ENCODE measurements at places on chromosomes 3 and 15. TPM values are rescaled to one million over a fixed set of nuclear protein-coding genes. Genes with fewer than 3 reads are reported as not detected.

The NPTN gene
- 223 TPM for total RNA-seq

The CORO2B gene
- total RNA-seq: 71.7 TPM

The MYO9A gene
- 39.2 TPM for total RNA-seq

The GOLIM4 gene
- 35.9 TPM for total RNA-seq

The CLEC3B gene
- total RNA-seq: 0.41 TPM

The COL6A5 gene
- not detected for total RNA-seq

DNA sequence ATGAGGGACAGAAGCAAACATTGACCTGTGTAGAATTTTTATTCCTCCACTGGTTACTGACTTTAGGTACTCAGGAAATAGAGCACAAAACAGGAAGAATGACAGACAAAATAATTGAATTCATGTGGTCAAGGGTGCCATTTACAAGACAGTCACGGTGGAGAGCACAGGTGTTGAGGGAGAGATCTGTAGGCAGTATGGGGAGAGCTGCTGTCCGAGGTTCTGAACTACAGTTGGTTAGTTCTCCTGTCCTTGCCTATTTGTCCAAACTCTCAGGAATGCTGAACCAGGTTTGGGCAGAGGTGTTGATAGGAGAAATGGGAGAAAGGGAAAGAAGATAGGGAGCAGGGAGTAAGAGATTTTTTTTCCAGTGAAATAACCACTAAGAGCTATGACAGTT lies 178.5 kb upstream of the ZBTB20 start:
- H3K36me3 ChIP-seq: no peaks in the 10 kb centered on the region
- DNase-seq: peak; percentile 55
- H3K4me1 ChIP-seq: peaks cover 21% of the 10 kb centered on the region
- peaks cover 1% of the 10 kb centered on the region for H3K27me3 ChIP-seq

DNA sequence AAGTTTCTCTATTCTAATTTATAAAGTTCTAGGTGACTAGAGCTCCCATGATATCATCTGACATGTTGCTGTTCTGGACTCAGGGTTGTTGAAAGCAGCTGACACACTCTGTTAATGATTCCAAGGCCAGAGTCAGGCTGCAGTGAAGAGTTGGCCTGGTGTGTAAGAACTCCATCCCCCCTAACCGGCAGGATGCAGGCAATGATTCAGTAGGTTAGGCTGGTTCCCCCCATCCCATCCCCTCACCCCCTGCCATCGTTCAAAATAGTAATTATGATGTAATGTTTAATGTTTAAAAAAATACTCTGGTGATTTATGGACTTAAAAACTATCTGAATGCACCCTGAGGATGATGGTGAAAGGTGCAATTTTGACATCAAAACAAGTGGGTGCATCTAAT lies 4.6 kb upstream of the TRIM71 start:
- peaks cover 6% of the 10 kb centered on the region for H3K36me3 ChIP-seq
- no peak for DNase-seq
- H3K27ac ChIP-seq: peak overlapping the region; percentile 64
- peaks cover 27% of the 10 kb centered on the region for H3K4me1 ChIP-seq
- H3K27me3 ChIP-seq: peaks cover 9% of the 10 kb centered on the region

GRCh38 chr3:99753268-99753975 lies 64.2 kb upstream of the CMSS1 start:
- no peak overlapping the region for H3K27ac ChIP-seq
- no peak overlapping the region for H3K4me3 ChIP-seq
- no peaks in the 10 kb centered on the region for H3K4me1 ChIP-seq
- DNase-seq: peak; percentile 38
- H3K27me3 ChIP-seq: no peaks in the 10 kb centered on the region
- no peaks in the 10 kb centered on the region for H3K36me3 ChIP-seq

DNA sequence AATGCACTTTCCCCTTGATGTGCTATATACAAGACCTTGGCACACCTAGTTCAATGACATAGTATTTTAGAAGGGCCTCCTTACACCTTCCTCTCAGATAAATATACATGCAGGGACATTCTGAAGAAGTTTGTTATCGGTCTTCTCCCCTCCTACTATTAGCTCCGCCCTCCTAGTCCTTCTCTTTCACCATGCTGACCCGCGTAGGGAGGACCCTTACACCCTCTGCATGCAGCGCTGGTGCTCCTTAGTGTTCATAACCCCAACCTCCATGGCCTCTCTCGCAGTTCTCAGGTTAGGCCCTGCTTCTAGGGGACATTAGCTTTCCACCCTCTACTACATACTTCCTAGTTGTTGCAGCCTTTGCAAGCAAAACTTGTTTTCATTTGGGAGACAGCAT lies 146.4 kb downstream of the PGPEP1L start:
- H3K27ac ChIP-seq: no peak overlapping the region
- no peak overlapping the region for H3K4me3 ChIP-seq
- H3K27me3 ChIP-seq: peaks cover 4% of the 10 kb centered on the region
- peaks cover 39% of the 10 kb centered on the region for H3K4me1 ChIP-seq

DNA sequence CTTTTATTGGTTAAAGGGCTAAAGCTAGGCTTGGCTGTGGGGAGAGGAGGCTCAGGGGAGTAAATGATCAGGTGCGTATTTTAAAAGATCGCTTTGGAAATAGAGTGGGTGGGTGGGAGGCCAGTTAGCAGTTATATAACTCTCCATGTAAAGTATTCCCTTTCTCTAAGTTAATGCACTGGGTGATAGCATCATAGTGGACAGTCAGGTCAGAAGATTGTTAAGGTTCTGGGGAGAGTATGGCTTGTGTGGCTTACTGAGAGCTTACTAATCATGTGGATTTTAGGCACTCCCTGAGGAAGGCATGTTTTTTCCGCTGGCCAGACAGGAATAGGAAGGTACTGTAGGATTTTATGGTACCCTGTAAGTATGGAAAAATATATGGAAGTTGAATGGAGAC lies 6.3 kb upstream of the EIF3J start:
- no peak overlapping the region for H3K27ac ChIP-seq
- H3K4me3 ChIP-seq: no peak overlapping the region
- H3K27me3 ChIP-seq: peaks cover 4% of the 10 kb centered on the region
- H3K4me1 ChIP-seq: no peaks in the 10 kb centered on the region
- H3K36me3 ChIP-seq: peaks cover 3% of the 10 kb centered on the region

GRCh38 chr3:71258116-71258515 lies 325.4 kb downstream of the FOXP1 start:
- peaks cover 4% of the 10 kb centered on the region for H3K27me3 ChIP-seq
- peaks cover 14% of the 10 kb centered on the region for H3K4me1 ChIP-seq
- H3K4me3 ChIP-seq: no peak overlapping the region
- no peaks in the 10 kb centered on the region for H3K36me3 ChIP-seq
- no peak overlapping the region for H3K27ac ChIP-seq
- DNase-seq: no peak

- H3K4me3 ChIP-seq: no peak overlapping the region
- DNase-seq: no peak
- no peak overlapping the region for H3K27ac ChIP-seq
- peaks cover 2% of the 10 kb centered on the region for H3K27me3 ChIP-seq
- H3K36me3 ChIP-seq: no peaks in the 10 kb centered on the region
These were observed 303.9 kb upstream of the RASGRP1 start for GRCh38 chr15:38868326-38869114.

- H3K4me1 ChIP-seq: peaks cover 26% of the 10 kb centered on the region
- H3K27ac ChIP-seq: no peak overlapping the region
- H3K36me3 ChIP-seq: no peaks in the 10 kb centered on the region
- DNase-seq: no peak
- H3K27me3 ChIP-seq: peaks cover 3% of the 10 kb centered on the region
These were observed 38.2 kb downstream of the TRANK1 start for GRCh38 chr3:36906504-36907149.

DNA sequence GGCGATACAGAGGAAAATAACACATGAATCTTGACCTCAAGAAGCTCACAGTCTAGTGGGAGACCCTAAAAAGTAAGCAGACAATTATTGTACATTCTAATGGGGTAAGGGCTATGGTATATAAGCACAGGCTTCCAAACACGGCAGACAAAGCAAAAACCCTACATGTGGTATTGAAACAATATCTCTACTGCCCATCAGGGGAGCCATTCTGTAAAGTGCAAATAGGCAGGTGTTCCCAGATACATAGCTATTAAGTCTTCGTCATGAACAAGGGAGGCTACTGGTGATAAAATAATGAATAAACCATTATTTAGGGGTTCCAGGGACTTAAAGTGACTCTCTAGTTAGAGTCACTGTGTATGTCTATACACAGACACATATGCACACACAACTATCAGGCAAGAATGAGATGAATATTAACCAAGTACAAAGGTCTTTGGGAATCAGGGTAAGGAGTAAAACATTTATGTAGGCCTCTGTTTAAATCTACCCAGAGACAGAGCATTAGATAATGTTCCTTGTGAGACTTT lies 38.7 kb upstream of the ASB14 start:
- no peaks in the 10 kb centered on the region for H3K27me3 ChIP-seq
- no peaks in the 10 kb centered on the region for H3K36me3 ChIP-seq

- H3K27ac ChIP-seq: no peak overlapping the region
- peaks cover 2% of the 10 kb centered on the region for H3K27me3 ChIP-seq
- no peak overlapping the region for H3K4me3 ChIP-seq
- peaks cover 20% of the 10 kb centered on the region for H3K4me1 ChIP-seq
These were observed 639.8 kb downstream of the MAGI1 start for GRCh38 chr3:65398953-65399352.

- peaks cover 3% of the 10 kb centered on the region for H3K4me1 ChIP-seq
- H3K27ac ChIP-seq: no peak overlapping the region
- no peaks in the 10 kb centered on the region for H3K36me3 ChIP-seq
- H3K27me3 ChIP-seq: no peaks in the 10 kb centered on the region
These were observed 646.5 kb downstream of the NSUN3 start for GRCh38 chr3:94709249-94709902.

Data from endothelial cell (in vitro differentiated cells).